ENCODE measurements at places on chromosomes 4 and X.

GRCh38 chr4:6478546-6479220 lies 6.3 kb upstream of the PPP2R2C start:
- no peak for DNase-seq

- DNase-seq = no peak
Observed at GRCh38 chr4:86848732-86849619, at the start of gene SLC10A6. Gene SLC10A6 (minus strand): TSS chr4:86849384. CDS start chr4:86849115, 269 bp downstream.

DNA sequence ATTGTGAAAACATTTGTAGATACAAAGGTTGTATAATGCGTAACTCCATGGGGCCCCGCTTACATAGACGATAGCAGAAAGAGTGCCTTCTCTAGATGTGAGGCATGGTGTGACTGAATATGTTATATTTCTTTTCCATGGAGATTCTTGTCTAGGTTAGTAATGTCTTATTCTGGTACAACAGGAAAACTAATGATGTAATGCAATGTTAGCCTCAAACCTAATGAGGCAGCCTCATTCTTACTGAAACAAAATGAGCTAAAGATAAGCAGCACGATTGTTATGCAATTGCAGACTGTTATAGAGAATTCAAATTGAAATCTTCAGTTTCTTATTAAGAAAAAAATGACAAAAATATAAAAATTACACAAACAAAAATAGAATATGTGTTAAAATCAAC lies 171.1 kb upstream of the ANKRD50 start:
- no peak for DNase-seq

GRCh38 chr4:22485737-22486136 lies 30.1 kb downstream of the ADGRA3 start:
- DNase-seq = no peak

- DNase-seq = no peak
Observed at GRCh38 chrX:17692709-17693346, 44.5 kb upstream of the SCML1 start.

- DNase-seq = no peak
Observed at GRCh38 chr4:94913316-94913715, 155.6 kb downstream of the BMPR1B start.
